COLO829 (cell line): ENCODE measurements at places on chromosomes 16 and 17.

DNA sequence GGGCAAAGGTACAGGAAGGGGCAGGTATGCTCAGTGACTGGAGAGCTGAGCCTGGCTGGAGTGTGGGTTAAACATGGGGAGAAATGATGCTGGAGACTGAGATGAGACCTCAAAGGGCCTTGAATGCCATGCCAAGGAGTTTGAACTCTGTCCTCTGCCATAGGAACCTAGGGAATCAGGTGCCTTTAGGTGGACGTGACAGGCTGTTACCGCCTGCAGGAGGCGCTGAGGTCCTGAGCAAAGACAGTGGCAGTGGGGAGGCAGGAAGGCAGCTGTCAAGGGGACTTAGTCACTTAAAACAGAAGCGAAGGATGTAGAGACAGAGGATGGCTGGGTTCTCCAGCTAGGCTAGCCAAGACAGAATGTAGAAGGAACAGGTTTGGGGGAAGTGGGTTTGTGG, 9.1 kb downstream of the PSMB3 start:
- DNase-seq = no peak

DNA sequence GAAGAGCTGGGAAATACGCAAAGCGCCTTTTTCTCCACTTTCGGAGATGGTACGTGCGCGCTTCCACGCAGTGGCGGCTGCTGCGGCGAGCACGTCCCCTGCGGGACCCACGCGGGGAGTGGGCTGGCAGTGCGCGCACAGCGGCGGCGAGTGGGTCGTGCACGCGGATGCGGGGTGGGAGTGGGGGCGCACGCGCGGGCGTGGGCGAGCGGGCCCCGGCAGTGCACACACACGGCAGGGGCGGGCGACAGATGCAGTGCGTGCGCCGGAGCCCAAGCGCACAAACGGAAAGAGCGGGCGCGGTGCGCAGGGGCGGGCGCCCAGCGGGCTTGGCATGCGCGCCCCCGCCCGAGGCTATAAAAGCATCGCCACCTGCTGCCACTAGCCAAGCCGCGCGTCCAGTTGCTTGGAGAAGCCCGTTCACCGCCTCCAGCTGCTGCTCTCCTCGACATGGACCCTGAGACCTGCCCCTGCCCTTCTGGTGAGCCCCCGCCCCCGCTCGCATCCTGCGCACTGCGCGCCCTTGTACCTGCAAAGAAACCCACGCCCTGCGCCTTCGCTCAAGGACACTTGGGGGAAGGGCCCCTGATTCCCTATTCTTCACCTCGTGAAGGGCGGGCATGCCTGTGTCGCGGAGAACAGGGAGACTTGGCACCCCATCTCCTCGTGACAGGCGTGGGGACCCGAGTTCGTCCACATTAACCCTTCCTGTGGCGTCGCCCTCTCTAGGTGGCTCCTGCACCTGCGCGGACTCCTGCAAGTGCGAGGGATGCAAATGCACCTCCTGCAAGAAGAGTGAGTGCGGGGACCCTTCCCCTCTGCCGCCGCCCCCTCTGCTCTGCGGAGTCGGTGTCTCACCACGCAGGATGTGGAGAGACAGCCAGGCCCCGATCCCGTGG, at the start of gene MT3:
TSS of gene MT3 (plus strand) at position 388 of the 899 bp plus-strand sequence. CDS start at position 451, 63 bp downstream.
- no peak for DNase-seq

- no peak for DNase-seq
Measured at GRCh38 chr17:3636908-3637373, 381 bp downstream of the CTNS start.

DNA sequence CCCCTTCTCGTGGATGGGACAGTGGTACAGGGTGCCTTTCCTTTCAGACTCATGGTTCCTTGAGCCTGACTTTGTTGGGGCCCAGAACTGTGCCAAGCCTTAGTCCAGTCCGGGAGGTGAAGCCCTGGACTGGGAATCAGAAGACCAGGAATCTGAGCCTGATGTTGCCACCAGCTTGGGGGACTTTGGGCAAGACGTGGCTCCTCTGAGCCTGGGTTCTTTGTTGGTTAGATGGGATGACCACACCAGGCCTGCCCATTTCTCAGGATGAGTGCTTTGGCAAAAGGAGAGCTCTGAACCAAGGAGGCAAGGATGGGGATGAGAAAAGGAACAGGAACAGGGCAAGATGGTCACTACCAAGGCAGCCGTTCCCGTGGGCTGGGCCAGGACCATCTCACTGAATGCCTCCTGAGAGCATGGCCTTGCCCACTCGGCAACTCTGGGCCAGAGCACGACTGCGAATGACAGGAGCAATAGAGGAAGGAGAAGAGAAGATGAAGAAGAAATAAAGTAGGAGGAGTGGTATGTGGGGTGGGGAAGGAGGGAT, 32.5 kb downstream of the PITPNM3 start:
- DNase-seq = no peak

DNA sequence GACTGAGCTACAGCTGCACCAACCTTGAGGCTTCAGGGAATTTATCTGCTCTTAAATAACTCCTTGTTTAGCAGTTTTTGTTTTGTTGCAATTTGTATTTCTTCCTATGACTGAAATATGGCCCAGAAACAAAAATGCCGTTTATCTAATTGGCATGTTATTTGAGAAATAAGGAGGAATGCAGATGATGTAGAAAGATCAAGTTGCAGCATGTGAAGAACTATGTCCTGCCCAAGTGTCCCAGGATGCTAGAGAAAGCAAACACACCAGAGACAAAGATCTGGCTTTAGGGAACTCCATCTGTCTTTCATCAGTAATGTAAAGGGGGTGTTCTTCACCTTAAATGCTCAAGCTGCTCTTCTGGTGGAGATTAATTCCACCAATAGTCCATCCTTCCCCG, 29.7 kb downstream of the USP31 start:
- no peak for DNase-seq

- DNase-seq = peak; percentile 53
Measured at GRCh38 chr17:79811011-79811867, 14.4 kb upstream of the CBX8 start.

DNA sequence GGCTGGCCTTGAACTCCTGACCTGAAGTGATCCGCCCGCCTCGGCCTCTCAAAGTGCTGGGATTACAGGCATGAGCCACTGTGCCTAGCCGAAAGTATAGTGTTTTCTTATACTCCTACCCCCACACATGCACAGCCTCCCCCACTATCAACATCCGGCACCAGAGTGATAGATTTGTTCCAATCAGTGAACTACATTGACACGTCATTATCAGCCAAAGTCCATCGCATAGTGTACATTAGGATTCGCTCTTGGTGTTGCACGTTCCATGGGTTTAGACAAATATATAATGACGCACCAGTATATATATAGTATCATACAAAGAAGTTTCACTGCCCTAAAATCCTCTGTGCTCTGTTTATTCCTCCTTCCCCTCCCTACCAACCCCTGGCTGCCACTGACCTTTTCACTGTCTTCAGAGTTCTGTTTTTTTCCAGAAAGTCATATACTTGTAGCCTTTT, 11.9 kb upstream of the TM4SF5 start:
- no peak for DNase-seq

DNA sequence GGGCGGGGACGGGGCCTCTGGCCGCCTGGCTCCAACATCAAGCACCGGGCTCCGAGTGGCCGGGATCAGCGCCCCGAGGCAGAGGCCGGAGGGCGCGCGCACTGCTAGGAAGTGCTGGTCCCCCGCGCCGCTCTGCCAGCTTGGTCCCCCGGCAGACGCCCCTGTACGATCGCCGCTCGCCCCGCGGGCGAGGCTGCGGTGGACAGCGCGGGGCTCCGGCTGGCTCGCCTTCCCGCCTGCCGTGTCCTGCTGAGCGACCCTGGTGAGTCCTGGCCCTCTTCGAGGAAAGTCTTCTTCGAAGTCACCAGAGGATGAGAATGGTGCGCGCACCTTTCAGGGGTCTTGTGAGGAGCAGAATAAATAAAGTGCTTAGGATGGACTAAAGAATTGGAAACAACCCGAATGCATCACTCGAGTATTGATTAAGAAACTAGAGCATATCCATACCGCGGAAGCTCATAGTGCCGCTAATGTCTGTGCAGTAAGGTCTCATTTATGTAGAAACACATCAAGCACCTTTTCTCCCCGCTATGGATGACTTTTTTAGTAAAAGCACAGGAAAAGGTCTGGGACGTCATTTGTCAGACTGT, 392 bp downstream of the ZNF213 start:
- DNase-seq = no peak

DNA sequence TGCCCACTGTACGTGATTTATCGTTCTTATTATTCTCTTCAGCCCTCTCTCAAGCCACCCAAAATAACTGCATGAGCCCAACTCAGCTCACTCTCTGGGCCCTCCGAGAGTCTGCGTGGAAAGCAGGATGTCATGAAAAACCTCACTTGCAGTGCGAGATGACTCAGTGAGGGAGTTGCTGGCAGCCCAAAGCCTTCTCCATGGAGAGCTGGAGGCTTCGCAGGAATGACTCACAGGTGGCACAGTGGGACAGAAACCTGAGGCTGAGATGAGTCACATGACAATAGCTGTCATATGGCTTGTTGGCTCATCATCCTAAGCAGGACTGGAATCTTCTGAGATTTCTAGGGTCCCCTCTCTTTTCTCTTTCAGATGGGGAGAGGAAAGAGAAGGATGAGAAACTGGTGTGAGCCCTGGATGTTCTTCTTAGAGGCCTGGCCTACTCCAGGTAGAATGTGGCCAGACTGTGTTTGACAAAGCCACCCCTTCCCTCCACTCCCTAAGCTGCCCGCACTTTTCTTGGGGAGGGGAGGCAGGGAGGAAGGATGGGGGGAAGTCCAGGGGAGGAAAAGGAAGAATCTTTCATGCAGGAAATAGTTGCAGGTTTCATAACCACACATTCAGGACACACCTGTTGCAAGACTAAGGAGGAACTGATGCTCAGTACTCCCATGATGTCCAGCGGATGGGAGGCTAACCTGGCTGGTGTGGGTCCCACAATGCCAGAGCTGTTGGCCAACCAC, 160.6 kb upstream of the RPL38 start:
- peak; percentile 38 for DNase-seq

DNA sequence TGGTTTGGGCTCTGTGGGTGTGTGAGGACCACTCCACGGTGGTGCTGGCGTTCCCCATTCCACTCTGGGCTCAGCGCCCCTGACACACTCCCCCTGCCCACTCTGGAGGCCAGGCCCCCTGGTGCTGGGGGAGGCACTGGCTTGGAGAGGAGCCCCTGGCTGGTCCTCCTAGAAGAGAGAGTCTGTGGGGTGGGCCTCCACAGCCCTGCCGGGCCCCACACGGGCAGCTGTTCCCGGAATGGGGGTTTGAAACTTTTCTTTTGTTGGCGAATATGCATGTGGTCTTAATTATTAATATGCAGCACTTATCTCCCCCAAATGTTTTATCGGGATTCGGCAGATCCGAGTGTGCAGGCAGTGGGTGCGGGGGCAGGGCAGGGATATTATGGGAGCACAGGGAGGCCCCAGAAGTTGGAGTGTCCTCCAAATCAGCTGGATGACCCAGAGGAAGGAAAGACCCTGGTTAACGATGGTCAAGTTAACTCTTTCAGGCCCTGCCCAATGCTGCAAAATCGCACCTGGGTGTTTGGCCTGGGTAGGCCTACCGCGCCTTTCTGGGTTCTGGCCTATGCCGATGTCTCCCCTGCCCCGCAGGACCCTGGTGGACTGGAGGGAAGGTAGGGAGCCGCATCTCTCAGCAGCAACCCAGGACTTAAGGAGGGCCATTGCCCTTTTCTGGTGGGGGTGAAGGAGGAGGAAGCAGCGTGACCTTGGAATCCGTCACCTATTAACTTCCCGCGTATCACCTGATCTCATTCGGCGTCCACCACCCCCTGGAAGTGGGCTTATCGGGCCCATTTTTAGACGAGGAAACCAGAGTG, 36.0 kb downstream of the TMEM235 start:
- DNase-seq = no peak

DNA sequence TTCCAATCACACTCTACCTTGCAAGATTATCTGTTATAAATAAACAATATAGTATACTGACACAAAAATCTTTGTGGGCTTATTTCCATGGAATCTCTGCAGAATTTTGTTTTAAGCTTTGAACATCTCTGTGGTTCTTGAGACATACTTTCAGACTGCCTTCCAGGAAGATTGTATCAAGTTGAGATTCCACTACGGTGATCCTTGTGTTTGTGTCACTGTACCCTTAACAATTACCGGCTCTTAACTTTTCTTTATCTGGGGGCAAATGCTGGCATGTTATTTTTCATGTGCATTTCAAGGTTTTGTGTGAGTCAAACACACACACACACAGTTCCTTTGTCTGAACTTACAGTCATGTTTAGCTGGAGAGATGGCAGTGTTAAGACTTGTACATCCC, 472.7 kb upstream of the HSBP1 start:
- no peak for DNase-seq

- no peak for DNase-seq
Measured at GRCh38 chr16:72657791-72658190, 390.1 kb downstream of the ZFHX3 start.

DNA sequence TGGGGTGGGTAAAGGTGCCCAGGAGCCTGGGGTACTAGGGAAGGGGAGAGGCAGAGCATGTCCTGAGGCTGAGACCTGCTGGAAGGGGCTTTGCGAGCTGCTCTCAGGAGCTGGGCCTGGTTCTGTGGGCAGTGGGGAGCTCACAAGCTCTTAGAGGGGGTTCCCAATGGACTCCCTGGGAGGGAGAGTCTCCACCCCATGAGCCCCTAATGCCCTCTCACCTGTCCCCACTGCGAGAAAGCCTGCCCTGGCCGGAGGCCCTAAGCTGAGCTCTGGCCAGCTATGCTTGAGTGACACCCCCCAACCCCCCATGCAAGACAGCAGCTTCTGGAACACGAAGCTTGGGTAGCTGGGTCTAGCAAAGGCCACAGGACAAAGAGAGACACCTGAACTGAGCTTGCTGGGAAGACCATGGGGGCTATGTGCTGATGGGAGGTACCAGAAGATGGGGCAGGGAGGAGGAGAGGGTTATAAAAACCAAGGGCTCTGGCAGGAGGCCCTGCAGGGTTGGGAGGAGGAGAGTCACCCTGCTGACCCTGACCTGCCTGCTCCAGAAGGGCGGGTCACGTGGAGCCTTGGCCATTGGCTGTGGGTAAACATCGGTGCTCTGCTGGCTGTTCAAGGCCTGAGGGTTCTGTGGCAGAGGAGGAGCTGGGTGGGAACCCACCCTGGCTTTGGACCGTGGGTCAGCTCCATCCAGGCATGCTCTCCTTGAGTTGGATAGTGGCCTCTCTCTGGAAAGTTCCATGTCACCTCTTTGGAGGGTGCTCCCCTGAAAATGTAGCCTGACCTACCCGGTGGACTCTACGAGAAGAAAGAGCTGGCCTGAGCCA, 106.7 kb downstream of the RAB11FIP4 start:
- DNase-seq = no peak

GRCh38 chr16:84281074-84281473, 13.6 kb upstream of the WFDC1 start:
- DNase-seq = no peak
